Prostate gland (tissue), 2 donors: ENCODE measurements at places on chromosomes 4 and X.
A peak's percentile ranks its signal among the peaks of the same experiment; 100 is the strongest.

DNA sequence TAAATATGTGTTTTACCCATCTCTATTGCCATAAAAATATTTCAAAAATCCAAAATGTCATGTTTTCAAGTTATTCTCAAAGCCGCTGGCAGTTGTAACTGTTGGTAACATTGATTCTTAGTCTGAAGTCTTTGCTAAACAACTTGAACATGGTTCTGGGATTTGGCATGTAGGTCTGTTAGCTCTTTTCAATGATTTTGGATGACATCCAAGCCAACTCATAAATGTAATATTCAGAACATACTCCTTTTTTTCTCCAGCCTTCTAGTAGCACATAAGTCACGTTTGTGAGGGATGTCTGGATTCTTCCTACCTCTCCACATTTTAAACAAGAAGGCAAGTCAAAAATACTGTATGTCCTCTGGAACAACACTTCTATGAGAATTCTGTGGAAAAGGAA, 305.3 kb downstream of the PRR32 start:
- DNase-seq = no peak

GRCh38 chr4:6440506-6441201, 31.8 kb downstream of the PPP2R2C start:
- DNase-seq = no peak

DNA sequence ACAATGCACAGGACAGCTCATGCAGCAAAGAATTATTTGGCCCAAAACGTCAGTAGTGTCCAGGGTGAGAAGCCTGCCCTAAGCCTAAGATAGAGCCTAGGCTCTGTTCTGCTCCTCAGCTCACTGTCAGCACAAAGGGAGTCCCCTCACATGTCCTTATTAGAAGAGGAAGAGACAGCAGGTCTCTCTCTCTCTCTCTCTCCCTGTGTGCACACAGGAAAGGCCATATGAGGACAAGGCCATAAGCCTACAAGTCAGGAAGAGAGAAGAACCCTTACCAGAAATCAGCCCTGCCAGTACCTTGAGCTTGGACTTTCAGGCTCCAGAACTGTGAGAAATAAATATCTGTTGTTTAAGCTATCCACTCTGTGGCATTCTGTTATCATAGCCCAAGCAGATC, 20.4 kb downstream of the FAM184B start:
- DNase-seq = no peak

DNA sequence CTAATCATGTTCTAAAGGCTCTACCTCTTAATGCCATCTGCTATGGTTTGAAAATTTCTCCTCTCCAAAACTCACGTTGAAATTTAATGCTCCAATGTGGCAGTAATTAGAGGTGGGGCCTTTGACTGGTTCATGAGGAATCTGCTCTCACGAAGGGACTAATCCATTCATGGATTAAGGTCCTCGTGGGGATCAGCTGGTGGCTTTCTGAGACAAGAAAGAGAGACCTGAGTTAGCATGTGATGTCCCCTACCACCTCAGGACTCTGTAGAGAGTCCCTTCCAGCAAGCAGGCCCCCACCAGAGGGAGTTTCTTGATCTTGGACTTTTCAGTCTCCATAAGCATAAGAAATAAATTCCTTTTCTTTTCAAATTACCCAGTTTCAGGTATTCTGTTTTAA, 65.3 kb downstream of the WDFY3 start:
- DNase-seq = no peak

- DNase-seq = no peak
Measured at GRCh38 chrX:23062359-23062758, 62.6 kb downstream of the DDX53 start.

GRCh38 chrX:13046141-13046855, 1.9 kb upstream of the FAM9C start:
- no peak for DNase-seq

GRCh38 chrX:148417934-148418333, 82.5 kb upstream of the AFF2 start:
- DNase-seq = no peak

GRCh38 chr4:175290401-175290800, 372.2 kb downstream of the ADAM29 start:
- no peak for DNase-seq

DNA sequence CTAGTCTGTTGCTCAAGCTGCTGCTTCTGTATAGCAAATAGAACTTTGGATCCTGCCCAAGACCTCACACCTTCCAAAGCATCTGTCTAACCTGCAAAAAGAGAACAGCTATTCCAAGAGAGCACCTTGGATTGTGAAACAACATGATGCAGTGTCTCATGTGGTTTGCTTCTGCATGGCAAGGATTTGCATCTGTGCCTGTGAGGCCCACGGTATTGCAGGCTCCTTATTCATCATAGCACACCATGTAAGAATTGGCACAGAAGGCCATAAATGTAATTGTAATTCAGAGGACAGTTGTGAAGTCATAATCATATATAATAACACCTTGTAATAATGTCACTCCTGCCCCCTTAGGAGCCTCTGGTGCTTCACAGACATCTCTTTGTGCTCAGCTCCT, 147.1 kb downstream of the ZNF674 start:
- DNase-seq = no peak

DNA sequence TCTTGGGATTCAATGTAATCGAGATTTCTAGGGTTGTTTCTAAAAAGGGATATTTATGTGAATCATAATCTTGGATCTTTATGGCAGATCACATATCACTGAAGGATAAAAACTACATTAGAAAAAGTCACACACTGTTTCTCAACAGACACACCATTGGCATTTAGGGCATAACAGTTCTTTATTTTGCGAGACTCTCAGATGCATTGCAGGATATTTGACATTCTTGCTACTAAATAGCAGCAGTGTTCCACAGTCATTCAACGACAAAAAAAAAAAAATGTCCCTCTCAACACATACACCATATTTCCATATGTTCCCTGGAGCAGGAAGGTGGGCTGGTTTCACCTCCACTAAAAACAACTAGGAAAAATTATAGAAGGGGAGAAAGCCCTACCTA, 243.4 kb upstream of the PCDH18 start:
- DNase-seq = no peak

GRCh38 chrX:7444967-7445366, 297.0 kb upstream of the PUDP start:
- no peak for DNase-seq

GRCh38 chr4:40283968-40284367, 51.2 kb upstream of the CHRNA9 start:
- DNase-seq = no peak

DNA sequence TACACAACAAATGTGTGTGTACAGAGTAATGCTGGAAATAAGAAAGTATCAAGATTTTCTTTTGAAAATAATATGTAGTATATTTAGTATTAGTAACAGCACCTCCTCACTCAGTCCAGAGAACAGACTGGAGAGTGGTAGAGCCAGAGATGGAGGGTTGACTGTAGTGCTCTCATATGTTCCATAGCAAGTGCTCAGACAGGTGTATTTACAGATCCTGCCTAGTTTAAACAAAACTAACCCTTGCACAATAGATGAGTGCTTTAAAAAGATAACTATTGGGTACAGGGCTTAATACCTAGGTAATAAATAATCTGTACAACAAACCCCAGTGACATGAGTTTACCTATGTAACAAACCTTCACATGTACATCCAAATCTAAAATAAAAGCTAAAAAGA, 381.0 kb upstream of the EMCN start:
- no peak for DNase-seq

- DNase-seq = no peak
Measured at GRCh38 chr4:6417516-6418050, 54.8 kb downstream of the PPP2R2C start.

GRCh38 chr4:142984871-142985585, 138.9 kb upstream of the INPP4B start:
- no peak for DNase-seq

DNA sequence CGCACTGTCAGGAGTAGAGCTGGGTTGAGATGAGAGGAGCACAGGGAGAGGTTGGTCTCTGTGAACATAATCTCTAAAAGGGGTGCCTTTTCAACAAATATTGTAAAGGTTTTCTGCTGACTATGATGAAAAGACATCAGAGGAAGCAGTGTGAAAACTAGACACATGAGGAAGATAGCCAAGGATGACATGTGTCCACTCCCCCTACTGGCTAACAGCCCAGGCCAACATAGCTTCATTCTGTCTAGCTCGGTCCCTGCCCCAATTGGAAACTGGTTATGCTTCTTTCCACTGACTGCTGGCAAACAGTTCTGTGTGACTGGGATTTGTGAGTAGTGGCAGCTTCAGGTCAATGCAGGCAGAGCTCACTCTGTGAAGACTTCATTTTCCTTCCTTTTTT, 115.4 kb upstream of the ESX1 start:
- peak; percentile 51 for DNase-seq

- DNase-seq = no peak
Measured at GRCh38 chr4:140269369-140269768, 104.1 kb upstream of the SCOC start.

GRCh38 chrX:100477467-100477866, 67.4 kb upstream of the PCDH19 start:
- DNase-seq = no peak

- no peak for DNase-seq
Measured at GRCh38 chr4:73902038-73902637, 32.9 kb downstream of the CXCL1 start.

DNA sequence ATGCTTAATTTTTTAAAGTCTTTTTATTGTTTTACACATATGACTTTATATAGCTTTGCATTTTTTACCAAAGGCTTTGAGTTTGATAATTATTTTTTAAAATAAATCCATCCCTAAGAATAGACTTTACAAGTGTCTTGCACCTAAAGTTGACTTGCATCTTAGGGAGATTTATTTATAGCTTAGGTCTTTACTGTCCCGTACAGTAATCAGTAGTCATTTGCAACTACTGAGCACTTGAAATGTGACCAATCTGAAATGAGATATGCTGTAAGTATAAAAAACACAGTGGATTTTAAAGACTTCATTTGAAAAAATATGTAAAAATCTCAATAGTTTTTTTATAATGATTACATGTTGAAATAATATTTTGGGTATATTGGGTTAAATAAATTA, 19.2 kb downstream of the TBC1D1 start:
- DNase-seq = no peak

DNA sequence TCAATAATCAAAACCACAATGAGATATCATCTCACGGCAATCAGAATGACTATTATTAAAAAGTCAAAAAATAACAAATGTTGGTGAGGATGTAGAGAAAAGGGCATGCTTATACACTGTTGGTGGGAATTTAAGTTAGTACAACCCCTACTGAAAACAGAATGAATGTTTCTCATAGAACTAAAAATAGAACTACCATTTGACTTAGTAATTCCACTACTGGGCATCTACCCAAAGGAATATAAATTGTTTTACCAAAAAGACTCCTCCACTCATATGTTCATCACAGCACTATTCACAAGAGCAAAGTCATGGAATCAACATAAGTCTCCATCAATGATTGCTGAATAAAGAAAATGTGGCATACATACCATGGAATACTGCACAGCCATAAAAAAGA, 278.1 kb upstream of the ARSJ start:
- no peak for DNase-seq

DNA sequence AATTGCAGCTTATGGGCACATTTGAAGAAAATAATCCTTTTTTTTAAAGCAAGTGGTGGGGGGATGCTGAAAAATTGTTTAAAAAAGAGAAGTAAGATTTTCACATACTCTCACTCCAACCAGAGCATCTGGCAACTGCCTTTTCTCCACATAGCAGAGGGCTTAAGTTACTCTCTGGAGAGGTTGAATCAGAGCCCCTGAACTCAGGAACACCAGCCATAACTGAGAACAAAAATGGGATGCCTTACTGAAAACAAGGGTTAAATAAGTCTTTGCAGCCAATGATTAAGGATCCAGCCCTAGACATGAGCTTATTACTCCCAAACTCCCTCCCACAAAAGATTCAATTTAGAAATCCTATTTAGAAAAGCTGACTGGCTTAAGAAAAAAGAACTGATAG, 27.5 kb downstream of the CASK start:
- no peak for DNase-seq

- DNase-seq = no peak
Measured at GRCh38 chr4:55012363-55013230, 112.8 kb downstream of the KDR start.

- no peak for DNase-seq
Measured at GRCh38 chrX:102934624-102935023, 2.4 kb upstream of the RAB40AL start.

DNA sequence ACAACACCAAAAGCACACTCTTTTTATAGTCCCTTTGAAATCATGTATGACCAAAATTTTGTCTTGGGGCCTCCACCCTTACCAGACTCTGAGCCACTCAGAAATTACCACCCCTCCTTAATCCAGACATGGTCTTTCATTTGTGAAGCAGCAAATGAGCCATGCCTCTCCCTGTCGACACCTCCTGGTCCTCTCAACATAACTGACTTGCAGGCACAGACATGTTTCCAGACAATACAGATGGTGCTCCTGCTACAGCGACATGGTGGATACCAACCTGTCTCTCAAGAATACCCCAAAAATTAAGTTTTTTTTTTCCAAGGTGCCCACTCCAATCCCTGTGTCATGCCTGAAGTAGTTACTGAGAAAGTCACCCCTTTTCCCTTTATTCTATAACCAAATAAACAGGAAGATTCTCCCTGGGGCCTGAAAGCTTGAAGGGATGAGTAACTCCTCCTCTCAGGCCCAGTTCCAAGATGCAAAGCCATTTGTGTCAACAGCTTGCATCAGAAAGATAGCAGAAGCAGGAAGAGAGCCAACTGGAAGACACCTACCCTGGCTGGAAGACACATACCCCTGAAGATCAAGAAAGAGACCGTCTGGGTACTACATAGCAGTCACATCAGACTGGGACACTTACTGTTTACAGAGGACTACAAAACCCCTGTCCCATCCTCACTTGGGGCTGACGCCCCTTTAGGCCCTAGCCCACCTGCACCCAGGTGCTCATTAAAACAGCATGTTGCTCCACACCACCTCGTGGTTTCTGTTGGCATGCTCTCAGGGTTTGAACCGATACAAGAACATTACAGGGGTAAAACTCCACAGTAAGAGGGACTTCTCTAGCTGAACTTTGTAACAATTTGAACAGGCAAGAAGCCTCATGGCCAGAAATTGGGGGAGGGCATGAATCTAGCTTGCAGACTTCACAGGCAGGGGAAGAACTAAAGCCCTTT, 5.5 kb upstream of the UGT2B17 start:
- no peak for DNase-seq

DNA sequence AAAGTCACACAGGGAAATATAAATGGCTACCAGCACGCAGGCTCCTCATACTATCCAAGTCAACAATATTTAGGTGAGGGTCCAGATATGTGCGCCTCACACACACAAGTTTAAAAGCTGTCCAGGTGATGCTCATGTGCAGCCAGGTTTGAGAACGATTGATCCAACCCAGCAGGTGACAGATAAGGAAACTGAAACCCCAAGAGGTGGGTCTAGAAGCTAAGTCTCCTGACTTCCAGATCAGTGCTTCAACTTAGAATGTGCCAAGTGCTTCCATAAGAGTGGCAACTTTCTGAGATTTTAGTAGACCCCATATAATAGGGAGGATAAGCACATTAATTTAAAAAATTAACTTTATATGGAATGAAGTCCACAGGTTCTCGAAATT, 54.4 kb upstream of the NAP1L5 start:
- no peak for DNase-seq

GRCh38 chr4:46123913-46124755, at the start of gene GABRG1:
Gene GABRG1 (minus strand): TSS chr4:46124054. CDS start chr4:46123913, 141 bp downstream.
- DNase-seq = no peak

GRCh38 chr4:113094802-113095201, 45.3 kb downstream of the ANK2 start:
- no peak for DNase-seq

- DNase-seq = no peak
Measured at GRCh38 chrX:20753076-20753475, 486.4 kb upstream of the RPS6KA3 start.

GRCh38 chrX:10142041-10142599, 14.7 kb upstream of the CLCN4 start:
- DNase-seq = no peak

GRCh38 chr4:3784454-3785291, 18.5 kb downstream of the ADRA2C start:
- DNase-seq = no peak
